ENCODE measurements at places on chromosomes 5 and 9. TPM values are rescaled to one million over a fixed set of nuclear protein-coding genes. Genes with fewer than 3 reads are reported as not detected.

Gene SMC2
- 46.0 TPM for polyA plus RNA-seq

Gene IFNA7
- not detected for polyA plus RNA-seq

Gene LARP1
- 83.0 TPM for polyA plus RNA-seq

Gene TMEM174
- not detected for polyA plus RNA-seq

Gene SLC9A3
- 2.3 TPM for polyA plus RNA-seq

Gene ACOT12
- not detected for polyA plus RNA-seq

Gene PROB1
- polyA plus RNA-seq = not detected

Gene PCDHGA7
- polyA plus RNA-seq = 1.8 TPM

Gene TMOD1
- 15.1 TPM for polyA plus RNA-seq

Gene ARL14EPL
- polyA plus RNA-seq = not detected

Gene CMYA5
- polyA plus RNA-seq = 4.0 TPM

Gene SPINK7
- not detected for polyA plus RNA-seq

Gene DEPDC1B
- polyA plus RNA-seq = not detected

Gene ZNG1A
- polyA plus RNA-seq = 83.0 TPM

Gene OBP2B
- not detected for polyA plus RNA-seq

Gene SLC2A8
- 31.2 TPM for polyA plus RNA-seq

Gene ADGRD2
- polyA plus RNA-seq = not detected

Gene CCDC152
- polyA plus RNA-seq = 60.9 TPM

Gene CD274
- 0.27 TPM for polyA plus RNA-seq

Gene PCDHA6
- 4.0 TPM for polyA plus RNA-seq

Gene STK32A
- polyA plus RNA-seq = 12.6 TPM

Gene DBN1
- polyA plus RNA-seq = 2.5 TPM

Gene MIGA2
- polyA plus RNA-seq = 3.1 TPM

Gene PCDHB2
- 8.3 TPM for polyA plus RNA-seq

Gene OR5C1
- polyA plus RNA-seq = not detected

Gene SPINK13
- not detected for polyA plus RNA-seq

Gene OR1J2
- polyA plus RNA-seq = not detected

Gene BSPRY
- polyA plus RNA-seq = 54.2 TPM

Gene PCDHAC1
- 11.6 TPM for polyA plus RNA-seq

Gene KCNN2
- polyA plus RNA-seq = 38.7 TPM

Gene DBH
- polyA plus RNA-seq = not detected

Gene SPATA31C1
- polyA plus RNA-seq = not detected

Gene CDH6
- 22.3 TPM for polyA plus RNA-seq

Gene PHF2
- 1.1 TPM for polyA plus RNA-seq

Gene FOXI1
- polyA plus RNA-seq = not detected

Gene TMEFF1
- polyA plus RNA-seq = not detected

Gene CDH9
- polyA plus RNA-seq = 13.0 TPM

Gene FAM114A2
- polyA plus RNA-seq = 12.4 TPM

Gene PNPLA7
- polyA plus RNA-seq = not detected

Gene HRH2
- polyA plus RNA-seq = 11.5 TPM

Gene BARX1
- polyA plus RNA-seq = not detected

Gene BTNL3
- polyA plus RNA-seq = not detected

Gene PIP5KL1
- not detected for polyA plus RNA-seq

Gene RNF208
- polyA plus RNA-seq = 5.0 TPM
